ENCODE measurements at places on chromosomes 7 and 10. TPM values are rescaled to one million over a fixed set of nuclear protein-coding genes. Genes with fewer than 3 reads are reported as not detected.

GRCh38 chr7:27532314-27532713 lies 130.4 kb downstream of the HIBADH start:
- no peak for DNase-seq

GRCh38 chr10:89175816-89176215 lies 31.3 kb downstream of the CH25H start:
- no peak for DNase-seq

DNA sequence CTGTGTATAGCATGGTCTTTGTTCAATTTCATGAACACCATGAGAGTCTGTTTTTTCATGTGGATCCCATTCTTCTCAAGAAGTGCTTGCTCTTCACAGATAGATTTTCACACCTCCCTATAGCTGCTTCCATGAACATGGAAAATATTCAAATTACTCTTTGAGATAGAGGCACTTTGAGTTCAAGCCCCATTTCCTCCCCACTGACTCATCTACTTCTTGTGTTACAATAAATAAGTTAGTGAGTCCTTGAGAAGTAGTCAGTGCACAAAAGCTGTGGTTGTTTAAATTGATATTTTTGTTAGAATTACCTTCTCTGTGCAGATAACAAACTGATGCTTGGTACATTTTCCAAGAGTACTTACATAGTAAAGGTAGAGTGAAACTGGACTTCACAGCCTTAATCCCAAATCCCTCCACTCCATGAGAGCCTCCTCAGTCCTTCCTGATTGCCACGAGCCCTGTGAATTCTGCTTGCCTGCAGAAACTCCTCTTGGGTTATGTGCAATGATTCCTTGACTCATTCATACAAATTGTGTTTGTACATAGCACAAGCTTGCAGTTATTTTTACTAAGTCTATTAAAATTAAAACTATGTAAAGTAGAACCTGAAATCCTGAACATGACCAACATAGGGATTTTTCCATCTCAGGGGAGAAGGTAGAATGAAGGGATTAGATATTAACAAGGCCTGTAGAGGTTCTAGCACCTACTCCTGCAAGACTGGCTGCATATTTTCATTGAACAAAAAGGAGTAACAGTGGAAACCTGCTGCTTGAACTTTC lies 496.2 kb downstream of the TNS3 start:
- no peak for DNase-seq

The HIP1 gene
- 51.1 TPM for polyA plus RNA-seq

All from left lung (tissue), 14 donors.